ENCODE measurements at places on chromosomes 5 and 9.

- DNase-seq: no peak
These were observed 93.1 kb upstream of the WWC1 start for GRCh38 chr5:168198359-168198758.

DNA sequence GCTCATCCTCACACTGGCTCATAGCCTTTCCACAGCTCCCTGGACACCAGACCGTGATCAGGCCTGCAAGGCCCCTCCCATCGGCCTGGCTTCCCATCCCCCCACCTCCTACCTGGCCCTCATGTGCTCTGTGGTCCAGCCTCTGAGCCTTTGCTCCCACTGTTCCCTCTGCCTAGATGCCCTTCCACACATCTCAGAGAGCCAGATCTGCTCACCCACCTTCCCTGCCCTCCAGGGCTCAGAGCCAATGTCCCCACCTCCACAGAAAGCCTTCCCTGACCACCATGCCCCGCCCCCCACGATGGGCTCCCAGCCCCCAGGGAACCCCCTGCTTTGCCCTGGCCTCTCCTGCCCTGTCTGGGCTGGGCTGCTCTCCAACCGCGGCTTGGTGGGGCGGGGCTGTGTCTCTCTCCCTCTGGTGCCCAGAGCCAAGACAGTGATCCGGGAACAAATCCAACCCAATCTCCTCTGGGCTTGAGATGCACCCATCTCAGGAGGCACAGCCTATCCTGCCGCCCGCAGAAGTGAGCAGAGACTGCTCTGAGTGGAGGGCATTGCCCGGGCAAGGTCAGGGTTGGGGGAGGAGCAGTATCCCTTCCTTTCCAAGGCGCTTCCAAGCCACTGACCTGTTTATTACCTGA, 1.6 kb downstream of the NINJ1 start:
- no peak for DNase-seq

DNA sequence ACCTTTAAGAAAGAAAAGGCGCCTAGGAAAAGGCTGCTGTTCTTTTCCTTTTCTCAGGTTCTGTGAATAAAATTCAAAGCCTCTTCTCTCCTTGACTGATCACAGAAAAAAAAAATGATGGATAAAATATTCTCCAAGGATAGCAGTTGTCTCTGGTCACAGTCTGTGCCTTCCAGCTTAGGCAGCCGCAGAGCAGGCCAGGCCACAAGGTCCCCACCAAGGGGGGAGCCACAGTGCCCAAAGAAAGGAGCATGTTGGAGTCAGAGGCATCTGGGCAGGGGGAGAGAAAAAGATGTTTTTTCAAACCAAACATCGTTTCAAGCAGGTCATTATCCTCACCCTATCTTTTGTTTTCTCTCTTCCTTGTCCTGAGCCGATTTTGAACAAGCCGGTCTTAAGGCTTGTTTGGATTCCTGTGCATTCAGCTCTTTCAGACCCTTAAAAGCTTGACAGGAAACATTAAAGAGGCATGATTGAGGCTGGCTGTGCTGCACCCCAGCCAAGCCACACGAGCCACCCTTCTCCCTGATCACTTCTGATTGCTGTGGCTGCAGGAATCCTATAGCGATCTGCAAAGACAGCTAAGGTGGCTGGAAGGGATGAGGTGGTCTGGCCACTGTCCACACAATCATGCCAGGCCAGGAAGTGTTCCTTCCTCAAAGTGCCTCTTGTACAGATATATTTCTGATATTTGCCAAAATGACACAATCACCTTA, 284.6 kb upstream of the TLE4 start:
- DNase-seq: no peak

GRCh38 chr5:94498199-94498598, 120.2 kb downstream of the KIAA0825 start:
- DNase-seq: no peak

DNA sequence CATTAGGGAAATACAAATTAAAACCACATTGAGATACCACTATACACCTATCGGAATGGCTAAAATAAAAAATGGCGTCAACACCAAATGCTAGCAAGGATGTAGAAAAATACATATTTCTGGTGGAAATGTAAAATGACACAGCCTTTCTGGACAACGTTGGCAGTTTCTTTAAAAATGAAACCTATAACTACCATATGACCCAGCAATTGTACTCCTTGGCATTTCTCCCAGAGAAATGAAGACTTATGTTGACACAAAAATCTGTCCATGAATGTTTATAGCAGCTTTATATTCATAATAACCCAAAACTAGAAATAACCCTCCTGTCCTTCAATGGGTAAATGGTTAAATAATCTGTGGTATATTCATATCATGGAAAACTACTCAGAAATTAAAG, 188.7 kb upstream of the RAD23B start:
- no peak for DNase-seq

GRCh38 chr9:105053209-105053652, 125.3 kb upstream of the ABCA1 start:
- peak; percentile 66 for DNase-seq

DNA sequence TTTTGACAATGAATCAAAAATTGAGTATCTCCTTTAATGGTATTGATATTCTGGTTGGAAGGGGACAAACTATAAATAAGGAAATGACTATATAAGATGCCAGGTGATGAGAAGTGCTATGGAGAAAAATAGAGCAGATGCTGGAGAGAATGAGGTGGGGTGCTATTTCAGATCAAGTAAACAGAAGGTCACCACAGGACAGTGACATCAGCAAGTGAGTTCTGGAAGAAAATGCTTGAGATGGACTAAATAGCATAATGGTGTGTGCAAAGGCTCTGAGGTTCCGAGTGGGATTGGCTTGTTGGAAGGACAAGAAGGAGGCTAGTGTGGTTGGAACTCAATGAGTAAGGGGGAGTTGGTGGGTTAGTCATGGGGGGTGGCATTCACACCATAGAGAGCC, 157.5 kb upstream of the SGCD start:
- DNase-seq: no peak

GRCh38 chr5:28726815-28727214, 1688.4 kb upstream of the CDH9 start:
- no peak for DNase-seq

GRCh38 chr9:72440378-72440777, 75.4 kb upstream of the ZFAND5 start:
- no peak for DNase-seq

GRCh38 chr5:131461742-131462141, 173.3 kb downstream of the RAPGEF6 start:
- no peak for DNase-seq

- peak; percentile 61 for DNase-seq
These were observed 64.9 kb upstream of the ELL2 start for GRCh38 chr5:96026406-96027041.

DNA sequence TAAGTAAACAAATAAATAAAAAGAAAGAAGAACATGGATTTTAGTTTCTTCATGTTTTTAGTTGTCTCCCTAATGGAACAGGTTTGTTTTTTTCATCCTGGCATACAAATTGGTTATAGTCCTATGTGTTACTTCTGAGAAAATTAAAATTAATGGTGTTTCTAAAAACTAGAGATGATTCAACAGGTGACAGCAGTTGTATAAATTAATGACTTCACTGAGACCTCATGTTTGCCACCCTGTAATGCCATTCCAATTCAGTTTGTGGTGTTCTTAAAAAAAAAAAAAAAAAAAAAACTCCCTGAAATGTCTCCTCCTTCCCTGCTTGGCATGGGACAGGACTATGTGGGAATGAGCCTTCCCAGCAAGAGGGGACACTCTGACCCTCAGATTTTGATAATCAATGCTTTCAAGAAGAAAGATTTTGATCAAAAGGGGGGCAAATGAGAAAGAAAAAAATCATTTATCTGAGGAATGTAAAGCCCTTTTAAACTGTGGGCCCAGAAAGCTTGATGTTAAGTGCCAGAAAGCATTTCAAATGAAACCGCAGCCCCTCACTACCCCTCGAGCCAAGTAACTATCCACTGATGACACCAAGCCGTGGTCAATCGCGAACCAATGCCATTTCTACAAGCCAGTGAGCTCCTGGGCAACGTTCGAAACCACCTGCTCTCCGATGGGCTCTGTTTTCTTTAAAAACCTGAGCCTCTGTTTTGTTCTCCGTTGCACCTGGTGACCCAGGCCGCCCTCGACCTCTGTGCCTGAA, 941 bp downstream of the EXD3 start:
- no peak for DNase-seq

GRCh38 chr5:31781772-31782171, 142.8 kb downstream of the PDZD2 start:
- DNase-seq: no peak

DNA sequence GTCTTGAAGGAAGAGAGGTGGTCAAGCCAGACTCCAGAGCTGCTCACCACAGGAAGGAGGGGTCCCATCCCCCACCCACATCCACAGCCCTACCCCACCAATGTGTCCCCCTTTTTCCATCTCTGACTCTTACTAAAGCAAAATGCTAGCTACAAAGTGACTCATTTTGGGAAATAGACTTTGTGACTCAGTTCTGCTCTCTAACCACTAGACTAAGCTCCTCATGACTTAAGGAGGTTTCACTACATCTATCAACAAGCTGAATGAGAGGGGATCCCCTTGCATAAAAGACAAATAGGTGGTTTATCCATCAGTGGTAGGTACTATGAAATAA, 35.1 kb upstream of the ADRB2 start:
- no peak for DNase-seq

GRCh38 chr5:142107036-142107735, 1.4 kb upstream of the NDFIP1 start:
- DNase-seq: no peak

DNA sequence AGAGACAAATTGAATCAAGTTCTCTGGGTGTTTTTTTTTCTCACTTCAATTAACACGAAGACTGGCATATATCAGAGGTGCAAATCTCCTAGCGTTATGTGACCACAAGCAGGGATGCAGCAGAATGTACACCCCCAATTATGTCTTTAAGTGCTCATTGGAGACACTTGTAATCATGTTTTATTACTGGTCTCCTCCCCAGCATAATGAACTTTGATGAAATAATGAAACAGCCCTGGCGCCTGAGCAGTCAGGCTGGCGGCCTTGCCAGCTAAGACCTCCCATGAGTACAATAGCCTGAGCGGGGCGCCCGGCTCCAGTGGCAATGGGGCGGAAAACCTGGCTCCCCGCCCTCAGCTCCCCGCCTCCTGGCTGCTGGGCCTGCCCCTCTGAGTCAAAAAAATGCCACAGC, 209.4 kb upstream of the MSX2 start:
- no peak for DNase-seq

GRCh38 chr9:136204838-136205706, at the start of gene LHX3:
LHX3 (minus strand) TSS chr9:136205128; CDS start chr9:136205012, 116 bp downstream.
- no peak for DNase-seq

DNA sequence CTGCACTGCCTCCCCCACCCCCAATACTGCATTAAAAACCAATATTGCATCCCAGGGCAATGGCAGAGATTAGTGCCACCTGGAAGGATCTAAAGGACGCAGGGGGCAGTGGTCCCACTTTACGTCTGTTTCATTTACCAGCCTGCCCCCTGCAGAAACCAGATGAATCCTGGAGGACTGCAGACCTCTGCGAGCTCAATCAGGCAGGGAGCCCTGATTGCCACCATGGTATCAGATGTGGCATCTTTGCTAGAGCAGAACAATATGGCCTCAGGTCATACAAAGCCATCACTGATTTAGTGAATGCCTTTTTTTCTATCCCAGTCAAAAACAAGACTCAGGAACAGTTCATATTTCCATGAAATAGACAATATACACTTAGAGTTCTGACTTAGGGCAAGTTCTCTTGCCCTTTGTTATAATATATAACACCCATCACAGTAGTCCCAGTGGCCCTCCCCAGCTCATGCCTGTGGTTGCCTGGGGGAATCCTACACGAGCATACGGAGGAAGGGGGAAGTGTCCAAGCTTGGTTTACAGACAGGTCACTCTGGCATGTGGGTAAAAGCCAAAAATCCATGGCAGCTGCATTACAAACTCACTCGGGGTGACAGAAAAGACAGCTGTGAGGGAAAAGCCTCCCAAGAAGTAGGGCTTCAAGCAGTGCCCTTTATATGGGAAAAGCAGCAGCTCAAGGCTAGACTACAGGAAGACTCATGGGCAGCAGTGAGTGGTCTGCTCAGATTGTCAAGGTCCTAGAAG, 85.1 kb downstream of the MED27 start:
- no peak for DNase-seq

DNA sequence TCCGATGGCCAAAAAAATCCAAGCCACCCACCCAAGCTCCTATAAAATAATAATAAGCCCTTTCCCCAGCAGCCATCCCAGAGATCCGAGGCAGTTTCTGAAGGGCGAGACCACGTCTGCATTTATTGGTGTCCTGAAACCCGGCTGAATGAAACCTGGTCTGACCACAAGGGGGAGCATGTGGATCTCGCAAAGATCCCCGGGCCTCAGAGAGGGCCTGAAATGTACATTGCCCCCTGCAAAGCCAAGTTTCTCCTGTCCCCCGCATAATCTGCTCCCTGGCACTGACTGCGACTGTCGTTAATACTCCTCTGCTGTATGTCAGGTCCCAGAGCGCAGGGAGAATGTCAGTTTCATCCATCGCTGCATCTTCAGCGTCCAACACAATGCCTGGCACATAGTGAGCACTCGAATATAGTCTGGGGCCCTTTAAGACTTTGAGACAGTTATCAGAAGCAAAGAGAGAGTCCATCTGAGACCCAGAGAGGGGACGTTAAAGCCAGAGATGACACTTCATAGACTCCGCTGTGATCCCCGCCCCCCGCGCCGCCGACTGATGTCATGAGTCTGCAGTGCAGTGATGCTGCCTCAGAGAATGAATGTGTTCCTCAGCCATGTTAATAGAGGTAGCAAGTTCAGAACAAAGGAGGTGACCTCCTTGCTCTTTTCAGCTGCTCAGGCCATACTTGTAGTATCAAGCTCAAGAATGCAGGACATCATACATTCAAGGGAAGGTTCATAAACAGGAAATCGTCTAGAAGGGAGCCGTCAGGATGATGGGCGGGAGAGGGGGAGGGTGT, 74.5 kb upstream of the BARHL1 start:
- peak; percentile 16 for DNase-seq

GRCh38 chr5:116510517-116510916, 64.1 kb downstream of the SEMA6A start:
- no peak for DNase-seq

GRCh38 chr5:16628376-16628775, 11.6 kb upstream of the RETREG1 start:
- DNase-seq: no peak

GRCh38 chr5:155947394-155948062, 379.4 kb upstream of the SGCD start:
- DNase-seq: peak; percentile 71

GRCh38 chr9:38396371-38396671, 3.8 kb downstream of the ALDH1B1 start:
- DNase-seq: no peak

GRCh38 chr5:174329738-174330137, 284.2 kb downstream of the NSG2 start:
- DNase-seq: peak; percentile 67

GRCh38 chr5:167639766-167640165, 651.7 kb upstream of the WWC1 start:
- DNase-seq: no peak

- DNase-seq: no peak
These were observed 122.2 kb downstream of the ADAMTS6 start for GRCh38 chr5:65359569-65359968.

DNA sequence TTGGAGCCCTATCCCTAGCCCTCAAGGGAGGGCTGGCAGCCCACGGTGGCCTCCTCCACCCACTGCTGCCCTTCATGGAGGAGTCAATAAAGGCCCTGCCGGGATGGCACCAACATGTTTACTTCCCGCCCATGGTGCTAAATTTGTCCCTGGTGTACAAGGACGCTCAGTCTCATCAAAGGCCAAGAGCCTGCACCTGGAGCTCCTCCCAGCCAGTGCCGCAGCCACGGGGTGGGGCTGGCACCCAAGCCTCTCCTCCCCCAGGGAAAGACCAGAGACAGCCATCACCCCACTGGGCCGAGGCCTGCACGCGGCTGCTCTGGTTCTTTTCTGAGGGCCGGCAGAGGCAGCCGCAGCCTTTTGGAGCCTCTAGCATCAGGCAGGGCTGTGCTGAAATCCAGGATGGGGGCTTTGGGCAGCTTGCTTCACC, 34.8 kb upstream of the RXRA start:
- no peak for DNase-seq

All from AG09309 (cell line).